Adrenal gland (tissue), 19 donors: ENCODE measurements at places on chromosomes 11 and 22.
A peak's percentile ranks its signal among the peaks of the same experiment; 100 is the strongest.

GRCh38 chr11:128341280-128342248, 245.8 kb downstream of the ETS1 start:
- no peak for DNase-seq

DNA sequence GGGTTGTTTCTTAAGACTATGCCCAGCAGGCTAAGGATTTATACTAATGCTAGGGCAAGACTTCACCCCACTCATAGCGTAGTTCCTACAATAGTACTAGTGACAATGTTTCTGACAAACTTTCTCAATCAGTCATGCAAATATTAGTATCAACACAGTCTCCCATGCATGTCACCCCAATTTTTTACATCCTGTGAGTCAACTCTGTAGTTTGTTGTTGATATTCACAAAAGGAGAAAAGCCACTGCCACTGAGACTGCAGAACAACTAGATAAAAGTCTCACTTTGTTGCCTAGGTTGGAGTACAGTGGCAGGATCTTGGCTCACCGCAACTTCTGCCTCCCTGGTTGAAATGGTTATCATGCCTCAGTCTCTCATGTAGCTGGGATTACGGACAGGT, 155.2 kb downstream of the RBFOX2 start:
- DNase-seq = no peak

DNA sequence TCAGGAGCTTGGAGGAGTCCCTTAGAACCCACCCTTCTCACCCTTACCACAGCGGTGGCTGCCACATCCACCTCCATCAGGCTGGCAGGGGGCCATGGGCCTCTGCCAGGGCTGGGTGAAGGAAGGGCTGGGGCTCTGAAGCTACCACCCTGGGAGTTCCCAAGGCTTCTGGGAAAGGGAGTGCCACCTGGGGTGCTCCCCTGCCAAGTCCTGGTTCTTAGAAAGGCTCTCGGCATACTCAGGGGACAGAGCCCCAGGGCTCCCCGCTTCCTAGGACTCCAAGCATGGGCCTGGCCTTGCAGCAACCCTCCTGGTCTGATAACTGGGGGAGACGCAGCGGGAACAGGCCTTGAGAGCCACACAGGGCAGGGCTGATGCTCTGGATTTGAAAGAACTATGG, 438 bp upstream of the PLA2G3 start:
- no peak for DNase-seq

GRCh38 chr11:119262668-119263351, 54.1 kb downstream of the MCAM start:
- no peak for DNase-seq

DNA sequence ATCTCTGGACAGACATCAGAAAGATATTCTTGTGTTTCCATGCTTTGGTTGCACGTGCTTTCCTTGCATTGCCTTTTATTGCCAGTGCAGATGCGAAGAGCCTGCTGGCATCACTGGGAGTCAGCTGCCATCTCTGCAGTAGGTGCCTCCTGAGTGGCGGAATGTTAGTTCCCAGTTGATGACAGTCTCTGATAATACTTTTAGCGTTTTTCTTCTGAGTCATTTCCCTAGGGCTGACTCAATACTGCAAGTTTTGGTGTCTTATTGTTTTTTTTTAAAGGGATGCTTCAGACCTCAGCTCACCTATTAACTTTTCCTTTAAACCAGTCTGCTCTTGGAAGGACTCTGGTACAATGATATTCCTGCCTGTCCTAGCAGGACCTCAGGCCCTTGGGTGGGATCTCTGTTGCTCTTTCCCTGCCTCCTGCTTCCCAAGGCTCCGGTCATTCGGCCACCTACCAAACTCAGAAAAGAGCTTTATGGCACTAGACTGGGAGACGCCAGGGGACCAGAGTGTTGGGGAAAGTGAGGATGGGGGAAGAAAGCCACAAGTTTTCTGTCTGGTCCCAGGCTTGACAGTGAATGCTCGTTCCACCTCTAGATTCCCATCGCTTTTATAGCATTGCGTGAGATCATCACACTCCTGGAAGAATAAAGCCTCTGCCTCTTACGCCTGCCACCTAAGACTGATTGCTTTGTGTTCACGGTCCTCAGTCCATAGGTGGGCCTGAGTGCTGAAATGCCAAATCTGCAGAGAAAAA, 308.7 kb downstream of the DDX10 start:
- no peak for DNase-seq

DNA sequence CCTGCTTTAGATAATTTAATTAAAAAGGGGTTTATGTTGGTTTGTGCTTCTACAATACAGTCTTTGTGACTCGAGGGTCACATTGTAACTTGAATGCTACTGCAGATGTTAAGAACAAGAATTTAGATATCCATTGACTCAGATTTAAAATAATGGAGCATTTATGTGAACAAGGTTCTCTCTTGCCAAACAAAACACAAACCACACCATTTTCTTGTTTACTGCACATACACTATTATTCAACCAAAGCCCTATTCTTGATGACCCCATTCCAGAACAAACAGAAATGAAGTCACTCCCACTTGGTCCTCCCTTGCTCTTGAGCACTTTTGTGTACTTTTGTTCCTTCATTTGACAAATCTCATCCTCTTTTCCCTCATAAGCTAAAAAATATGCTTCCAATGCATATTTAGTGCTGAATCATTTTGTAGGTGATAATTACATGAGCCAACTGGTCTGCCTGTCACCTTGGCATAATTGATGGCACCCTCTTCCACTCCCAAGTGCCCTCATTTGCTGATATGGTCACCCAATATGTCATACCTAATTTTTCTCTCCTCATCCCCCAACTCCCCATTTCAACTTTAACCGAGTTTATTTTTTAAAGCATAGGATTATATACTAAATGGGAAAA, 2.8 kb downstream of the C11orf71 start:
- no peak for DNase-seq

GRCh38 chr11:48034926-48035871, 54.8 kb downstream of the PTPRJ start:
- peak; percentile 25 for DNase-seq

- peak; percentile 92 for DNase-seq
Measured at GRCh38 chr11:75627906-75628668, 40.8 kb downstream of the MAP6 start.

DNA sequence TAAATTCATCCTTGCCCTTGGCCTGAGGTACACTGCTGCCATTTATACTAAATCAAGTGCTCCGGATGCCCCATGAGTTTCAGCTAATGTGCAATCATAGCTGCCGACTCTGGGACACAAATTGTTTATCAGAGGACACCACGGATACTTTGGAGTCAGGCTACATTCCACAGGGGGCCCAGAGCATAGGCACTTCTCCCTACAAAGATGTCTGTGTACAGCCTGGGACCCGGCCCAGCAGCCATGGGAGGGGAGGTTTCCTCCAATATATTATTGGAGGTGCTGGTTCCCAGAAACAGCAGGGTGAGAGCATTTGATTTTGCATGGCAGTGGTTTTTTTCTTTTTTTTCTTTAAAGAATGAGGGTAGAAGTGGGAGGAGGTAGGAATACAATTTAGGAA, 31.3 kb downstream of the HTR3B start:
- DNase-seq = no peak

GRCh38 chr11:30239025-30239424, 8.2 kb downstream of the FSHB start:
- no peak for DNase-seq

GRCh38 chr11:127622686-127623085, 622.1 kb upstream of the KIRREL3 start:
- no peak for DNase-seq

DNA sequence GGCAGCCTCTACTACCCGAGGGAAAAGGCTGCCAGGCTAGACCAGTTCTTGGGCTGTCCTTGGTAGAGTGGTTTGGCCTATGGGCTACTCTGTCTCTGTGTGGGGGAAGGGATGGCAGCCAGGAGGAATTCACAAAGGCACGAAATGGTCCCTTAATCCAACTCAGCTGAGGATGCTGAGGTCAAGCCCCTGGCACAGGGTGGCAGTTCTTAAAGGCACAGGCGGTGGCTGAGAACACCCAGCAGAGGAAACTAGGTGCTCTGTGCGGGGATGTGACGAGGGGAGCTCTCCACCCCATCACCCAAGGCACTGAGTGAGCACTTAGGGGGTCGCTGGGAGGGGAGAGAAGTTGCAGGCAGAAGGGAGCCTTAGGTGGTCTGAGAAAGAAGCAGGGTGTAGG, at the start of gene MFRP:
TSS of gene MFRP (minus strand) at position 101 of the 400 bp plus-strand sequence. CDS start 192 bp downstream, outside the sequence.
- no peak for DNase-seq

- no peak for DNase-seq
Measured at GRCh38 chr11:61522881-61523280, 14.3 kb downstream of the LRRC10B start.

DNA sequence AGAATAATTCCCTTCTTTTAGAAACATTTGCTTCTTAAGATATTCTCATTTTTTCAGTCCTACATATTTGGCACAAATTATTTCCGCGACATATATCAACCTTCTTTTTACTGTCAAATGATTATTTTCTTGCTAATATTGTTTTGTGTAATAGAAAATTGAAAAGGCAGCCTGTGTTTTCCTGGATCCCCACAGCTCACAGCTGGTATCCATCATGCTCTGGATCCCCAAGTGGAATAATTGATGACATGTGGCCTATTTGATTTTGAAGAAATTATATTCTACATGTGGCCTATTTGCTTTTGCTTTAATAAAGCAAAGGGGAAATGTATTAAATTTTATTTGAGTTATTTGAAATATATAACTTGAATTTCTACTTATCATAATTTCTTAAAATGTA, 199.4 kb upstream of the LUZP2 start:
- no peak for DNase-seq

DNA sequence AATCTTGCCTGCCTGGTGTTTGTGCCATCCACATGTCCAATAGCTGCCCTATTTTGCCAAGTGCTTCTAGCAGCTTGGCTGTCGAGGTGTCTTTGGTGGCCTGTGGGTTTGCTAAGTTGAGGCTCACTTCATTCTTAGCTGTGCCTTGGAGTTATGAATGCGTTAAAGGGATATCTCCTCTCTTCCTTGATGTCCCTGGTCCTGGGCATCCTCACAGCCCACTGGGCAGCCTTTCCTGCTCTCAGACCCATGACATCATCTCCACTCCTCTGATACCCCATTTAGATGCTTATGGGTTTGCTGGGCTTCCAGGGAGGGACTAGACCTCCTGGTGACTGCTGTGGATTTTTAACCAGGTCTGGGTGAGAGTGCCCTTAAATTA, 1.3 kb downstream of the LDLRAD3 start:
- no peak for DNase-seq

GRCh38 chr11:126026579-126026978, 36.1 kb downstream of the CDON start:
- DNase-seq = no peak

DNA sequence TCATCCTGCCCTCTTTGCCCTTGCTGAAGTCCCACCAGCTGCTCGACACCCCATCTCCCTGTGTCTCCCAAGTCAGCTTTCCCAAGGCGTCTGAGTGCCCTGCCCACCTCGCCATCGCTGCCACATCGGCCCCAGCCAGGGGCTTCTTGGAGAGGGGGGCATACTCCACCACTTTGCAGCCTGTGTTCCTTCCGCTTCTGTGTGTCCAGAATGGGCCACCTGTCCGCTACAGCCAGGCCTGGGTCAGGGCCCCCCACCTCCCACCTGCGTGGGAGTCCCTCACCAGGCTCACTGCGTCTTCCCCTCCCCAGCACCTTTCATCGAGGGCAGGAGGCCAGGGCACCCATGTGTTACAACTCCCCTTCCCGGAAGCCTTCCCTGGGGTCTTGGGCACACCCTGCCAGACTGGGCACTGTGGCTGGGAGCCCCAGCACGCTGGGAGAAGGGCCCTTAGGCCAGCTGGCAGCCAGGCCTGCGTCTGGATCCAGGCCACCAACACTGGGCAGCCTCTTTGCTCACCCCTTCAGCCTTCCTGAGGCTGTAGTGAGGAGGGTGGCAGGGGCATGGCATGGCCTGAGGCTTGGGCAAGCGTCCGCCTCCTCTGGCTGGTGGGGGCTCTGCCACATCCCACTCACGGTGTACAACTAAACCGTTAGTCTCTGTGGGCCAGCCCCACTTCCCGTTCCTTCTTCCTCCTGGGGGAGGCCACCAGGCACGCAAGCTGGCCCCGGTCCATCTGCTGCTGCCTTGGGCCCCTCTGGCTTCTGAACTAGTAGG, 13.4 kb downstream of the CPT1A start:
- no peak for DNase-seq

DNA sequence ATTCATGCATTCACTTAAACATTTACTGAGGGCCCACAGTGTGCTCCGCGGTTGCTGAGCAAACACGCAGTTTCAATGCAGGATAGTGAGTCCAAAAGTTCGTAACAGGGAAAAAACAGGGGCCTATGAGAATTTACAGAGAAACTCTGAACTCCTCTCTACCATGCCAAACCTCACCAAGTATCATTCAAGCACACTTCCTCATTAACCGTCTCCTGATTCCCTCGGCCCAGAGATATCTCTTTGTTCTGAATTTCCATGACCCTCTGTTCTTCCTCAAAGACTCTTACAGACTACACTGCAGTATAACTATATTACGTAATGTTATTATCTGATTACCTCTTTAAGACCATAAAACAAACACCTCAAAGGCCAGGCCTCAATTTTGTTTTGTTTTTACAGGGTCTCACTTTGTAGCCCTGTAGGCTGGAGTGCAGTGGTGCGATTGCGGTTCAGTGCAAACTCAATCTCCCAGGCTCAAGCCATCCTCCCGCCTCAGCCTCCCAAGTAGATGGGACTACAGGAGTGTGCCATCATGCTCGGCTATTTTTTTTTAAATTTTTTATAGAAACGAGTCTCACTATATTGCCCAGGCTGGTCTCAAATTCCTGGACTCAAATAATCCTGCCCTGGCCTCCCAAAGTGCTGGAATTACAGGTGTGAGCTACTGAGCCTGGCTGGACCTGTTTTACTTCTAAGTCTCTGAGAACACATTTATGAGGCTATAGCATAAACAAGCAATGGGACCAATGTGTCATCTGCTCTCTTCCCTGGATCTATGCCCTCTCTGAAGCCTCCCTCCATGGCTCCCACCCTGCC, 3.6 kb downstream of the HPS4 start:
- DNase-seq = no peak

DNA sequence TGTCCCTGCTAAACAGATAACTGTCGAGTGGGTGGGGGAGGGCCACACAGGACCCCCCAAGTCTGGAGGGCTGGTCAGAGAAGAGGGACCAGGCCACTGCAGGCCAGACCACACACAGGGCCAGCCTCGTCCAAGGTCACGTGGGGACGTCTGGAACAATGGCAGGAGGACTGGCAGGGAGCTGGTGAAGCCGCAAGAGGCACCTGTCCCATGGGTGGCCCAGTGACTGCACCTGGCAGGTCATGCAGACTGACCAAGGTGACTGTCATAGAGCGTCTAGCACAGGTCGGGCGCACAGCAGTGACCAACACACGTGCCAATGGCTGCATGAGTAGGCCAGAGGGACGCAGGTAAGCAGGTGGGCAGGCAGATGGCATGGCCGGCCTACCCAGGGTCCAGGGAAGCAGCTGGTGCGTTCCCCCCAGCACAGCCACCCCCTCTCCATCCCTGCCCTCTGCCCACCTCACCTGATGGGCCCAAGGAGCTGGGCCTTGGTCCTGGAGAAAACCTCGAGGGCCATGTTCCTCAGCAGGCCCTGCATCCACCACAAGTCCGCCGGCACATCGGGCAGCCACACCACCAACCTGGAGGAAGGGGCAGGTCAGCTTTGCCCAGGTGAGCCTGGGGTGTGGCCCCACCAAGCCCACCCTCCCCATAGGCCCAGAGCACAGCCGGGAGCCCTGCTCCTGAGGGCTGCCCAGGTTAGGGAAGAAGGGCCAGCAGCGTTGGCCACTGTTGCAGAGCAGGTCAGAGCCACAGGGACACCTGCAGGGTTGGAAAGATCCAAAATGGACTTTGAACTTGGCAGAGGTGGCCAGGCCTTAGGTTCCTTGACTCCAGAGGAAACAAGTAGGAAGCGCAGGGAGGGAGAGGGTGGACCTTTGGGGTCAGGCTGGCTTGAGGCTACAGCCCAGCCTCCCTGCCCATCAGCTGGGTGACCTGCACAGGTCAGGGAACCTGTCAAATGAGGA, 10.4 kb downstream of the PNPLA5 start:
- no peak for DNase-seq
